ENCODE measurements at places on chromosomes 2 and 18.
A peak's percentile ranks its signal among the peaks of the same experiment; 100 is the strongest.

GRCh38 chr18:6449213-6449612 is 34.5 kb upstream of the L3MBTL4 start:
- DNase-seq = no peak

- DNase-seq = no peak
These were observed 22.6 kb downstream of the CAPN13 start for GRCh38 chr2:30784682-30785081.

DNA sequence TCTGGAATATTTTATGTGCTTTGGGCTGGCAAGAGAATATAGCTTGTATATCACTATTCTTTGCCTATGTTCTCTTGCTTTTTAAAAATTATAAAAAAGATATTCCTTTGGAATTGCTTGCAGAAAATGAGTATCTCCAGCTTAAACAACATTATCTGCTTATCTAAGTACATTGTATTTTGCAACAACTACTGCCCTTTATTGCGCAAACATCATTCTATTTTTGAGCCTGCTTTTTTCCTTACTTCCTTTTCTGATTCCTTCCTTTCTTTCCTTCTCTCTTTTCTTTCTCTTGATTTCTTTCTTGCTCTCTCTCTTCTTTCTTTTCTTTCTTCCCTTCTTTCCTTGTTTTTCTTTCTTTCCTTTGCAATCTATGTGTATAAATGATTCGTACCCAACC is 74.0 kb downstream of the UNC80 start:
- DNase-seq = no peak

- DNase-seq = no peak
These were observed 17.2 kb downstream of the TET3 start for GRCh38 chr2:74001781-74002504.

DNA sequence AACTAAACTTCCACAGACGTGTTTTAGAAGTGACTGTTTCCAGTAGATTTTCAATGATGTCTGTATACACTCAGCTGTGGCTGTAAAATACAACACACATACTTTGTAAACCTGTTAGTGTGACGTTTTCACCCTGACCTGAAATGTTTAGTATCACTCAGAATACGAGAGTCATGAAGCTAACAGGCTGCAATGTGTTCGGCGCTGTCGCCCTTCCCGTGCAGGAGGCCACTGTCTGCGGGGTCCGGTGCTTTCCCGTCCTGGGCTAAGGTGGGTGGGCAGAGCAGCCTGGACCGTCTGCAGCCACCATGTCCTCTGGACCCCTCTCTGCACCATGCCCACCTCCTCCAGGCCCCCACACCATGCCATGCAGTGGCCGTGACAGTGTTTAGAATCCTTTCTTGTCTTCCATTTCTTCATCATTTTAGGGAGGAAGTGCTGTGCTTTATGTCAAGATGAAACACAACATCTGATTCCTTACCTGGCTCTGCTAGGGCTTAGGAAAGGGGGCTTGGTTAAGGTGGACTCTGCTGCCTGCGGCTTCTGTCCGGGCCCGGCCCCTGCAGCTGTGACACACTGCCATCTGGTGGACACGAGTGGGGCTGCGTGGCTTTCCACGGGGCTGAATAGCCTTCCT is 53.8 kb upstream of the RBM44 start:
- peak; percentile 29 for DNase-seq

GRCh38 chr2:69154106-69154505 is 141.1 kb downstream of the ANTXR1 start:
- DNase-seq = peak; percentile 55

GRCh38 chr18:55246278-55246677 is 287.0 kb upstream of the CCDC68 start:
- DNase-seq = no peak

DNA sequence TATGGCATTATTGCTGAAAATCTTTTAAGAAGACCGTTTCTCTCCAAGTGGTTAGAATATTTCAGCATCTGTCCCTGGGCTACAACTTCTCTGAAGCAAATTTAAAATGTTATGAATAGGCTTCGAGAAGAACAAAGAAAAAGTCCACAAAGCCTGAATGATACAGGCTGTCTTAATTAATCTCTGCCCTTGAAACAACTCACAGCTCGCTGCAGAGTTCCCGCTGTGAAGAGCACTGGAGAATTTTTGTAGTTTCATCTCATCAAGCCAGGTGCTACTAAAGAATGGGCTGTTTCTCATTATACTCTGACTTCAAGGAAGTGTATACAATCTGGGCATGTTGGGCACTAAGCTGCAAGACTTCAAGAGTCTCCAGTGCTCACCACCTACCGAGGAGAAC is 67.6 kb downstream of the LAMA1 start:
- no peak for DNase-seq

DNA sequence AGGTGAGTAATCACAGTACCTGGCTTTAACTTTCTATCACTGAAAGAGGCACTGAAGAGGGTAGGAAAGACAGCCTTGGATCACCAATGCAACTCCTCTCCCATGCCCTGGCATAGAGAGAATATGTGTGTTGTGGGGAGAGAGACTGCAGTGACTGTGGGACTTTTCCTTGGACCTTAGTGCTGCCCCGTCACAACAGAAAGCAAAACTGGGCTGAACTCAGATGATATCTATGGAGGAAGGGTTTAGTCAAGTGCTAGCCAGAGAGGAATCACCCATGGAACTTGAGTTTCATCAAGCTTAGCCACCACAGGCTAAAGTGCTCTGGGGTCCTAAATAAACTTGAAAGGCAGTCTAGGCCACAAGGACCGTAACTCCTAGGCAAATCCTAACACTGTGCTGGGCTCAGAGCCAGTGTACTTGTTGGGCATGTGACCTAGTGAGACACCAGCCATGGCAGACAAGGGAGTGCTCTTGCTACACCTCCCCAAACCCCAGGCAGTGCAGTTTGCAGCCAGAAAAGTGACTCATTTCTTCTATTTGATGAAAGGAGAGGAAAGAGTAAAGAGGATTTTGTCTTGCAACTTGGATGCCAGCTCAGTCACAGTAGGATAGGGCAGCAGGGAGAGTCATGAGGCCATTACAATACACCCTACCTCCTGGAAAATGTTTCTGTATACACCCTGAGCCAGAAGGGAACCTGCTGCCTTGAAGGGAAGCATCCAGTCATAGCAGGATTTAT is 105.8 kb upstream of the SPOPL start:
- DNase-seq = peak; percentile 24

DNA sequence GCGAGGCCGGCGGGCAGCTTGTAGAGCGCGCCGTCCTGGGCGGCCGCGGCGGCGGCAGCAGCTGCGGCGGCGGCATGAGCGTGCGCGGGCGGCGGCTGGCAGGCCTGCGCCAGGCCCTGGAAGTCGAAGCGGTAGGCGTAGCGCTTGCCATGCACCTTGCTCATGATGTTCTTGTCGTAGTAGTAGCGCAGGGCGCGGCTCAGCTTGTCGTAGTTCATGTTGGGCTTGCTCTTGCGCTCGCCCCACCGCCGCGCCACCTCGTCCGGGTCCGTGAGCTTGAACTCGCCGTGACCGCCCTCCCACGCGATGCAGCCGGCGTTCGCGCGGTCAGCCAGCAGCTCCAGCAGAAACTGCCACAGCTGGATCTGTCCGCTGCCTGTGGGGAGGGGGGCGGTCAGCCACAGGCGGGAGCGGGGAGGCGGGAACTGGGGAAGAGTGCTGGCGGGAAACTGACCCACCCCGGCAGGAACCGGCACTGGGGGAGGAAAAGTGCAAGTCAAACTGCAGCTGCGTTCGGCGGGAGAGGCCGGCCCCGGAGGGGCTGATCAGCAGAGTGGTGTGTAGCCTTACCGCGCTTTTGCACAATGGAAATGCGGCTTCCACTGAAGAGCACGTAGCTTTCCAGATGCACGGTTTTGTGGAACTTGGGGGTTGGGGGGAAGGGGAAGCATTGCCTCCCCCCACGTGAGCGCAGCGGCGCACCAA is 3.0 kb downstream of the FEV start:
- DNase-seq = no peak

DNA sequence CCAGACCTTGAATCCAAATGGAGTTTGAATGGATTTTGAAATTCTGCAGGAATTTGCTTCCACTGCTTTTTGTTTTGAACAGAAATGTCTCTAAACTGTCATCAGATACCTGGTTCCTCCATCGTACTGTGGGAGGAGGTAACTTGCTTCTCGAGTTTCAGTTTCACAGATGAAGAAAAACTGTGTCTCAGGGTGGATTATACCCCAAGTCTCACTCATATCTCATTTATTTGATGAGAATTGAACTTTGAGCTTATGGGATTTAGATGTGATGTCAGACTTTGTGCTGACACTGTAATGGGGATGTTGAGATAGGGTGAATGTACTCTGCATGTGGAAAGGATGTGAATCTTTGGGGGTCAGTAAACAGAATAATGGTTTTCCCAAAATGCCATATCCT is 107.5 kb downstream of the GORASP2 start:
- DNase-seq = no peak

- DNase-seq = no peak
These were observed 11.2 kb upstream of the GYPC start for GRCh38 chr2:126644630-126645191.

- DNase-seq = no peak
These were observed 84.5 kb upstream of the GALNT5 start for GRCh38 chr2:157172866-157173578.

All from astrocyte of the cerebellum (primary cell).